T-helper 2 cell (primary cell): ENCODE measurements at places on chromosomes 1 and 21.

DNA sequence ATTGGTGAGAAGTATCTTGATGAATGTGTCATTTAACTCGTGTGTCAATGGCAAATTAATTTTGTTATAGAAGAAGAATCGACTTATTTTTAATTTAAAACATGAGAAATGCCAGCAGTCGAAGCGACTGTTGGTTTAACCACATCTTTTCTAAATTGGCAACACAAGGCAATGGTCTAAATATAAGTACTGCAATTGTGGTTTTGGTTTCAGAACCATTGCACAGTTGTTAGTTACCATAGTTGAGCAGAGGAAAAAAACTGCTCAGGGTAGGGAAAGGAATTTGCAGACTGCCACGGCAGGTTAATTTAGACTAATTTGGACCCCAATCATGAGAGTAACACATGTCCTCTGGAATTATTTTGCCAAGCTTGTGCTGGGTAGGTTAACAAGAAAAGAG lies 185.6 kb upstream of the RUNX1 start:
- no peak for DNase-seq

DNA sequence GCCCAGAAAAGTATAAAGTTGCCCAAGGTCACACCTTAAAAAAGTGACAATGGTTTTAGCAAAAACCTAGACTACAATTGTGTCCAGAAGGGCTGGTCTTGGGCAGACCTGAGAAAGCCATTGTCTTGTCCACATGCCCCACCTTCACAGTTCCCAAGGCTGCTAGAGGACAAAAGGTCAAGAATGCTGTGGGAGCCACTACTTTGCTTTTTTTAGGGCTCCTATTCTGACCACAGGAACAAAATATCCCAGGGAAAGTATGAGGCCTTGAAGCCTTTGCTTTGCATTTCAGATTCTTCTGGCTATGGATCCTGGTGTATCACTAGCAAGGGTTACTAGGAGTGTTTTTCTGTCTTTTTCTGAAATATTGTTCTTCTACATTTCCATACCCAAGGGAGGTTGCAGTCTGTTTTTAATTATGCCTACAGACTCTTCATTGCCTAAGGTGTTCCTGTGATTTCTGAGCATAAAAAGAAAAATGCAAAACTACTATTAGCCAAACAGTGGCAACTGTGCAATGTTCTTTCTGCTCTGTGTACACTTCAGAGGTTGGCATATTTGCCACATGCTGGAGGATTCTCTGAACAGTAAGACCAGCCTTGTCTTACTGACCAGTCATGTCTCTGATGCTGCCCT lies 10.7 kb downstream of the C1orf162 start:
- DNase-seq, result no peak

- no peak for DNase-seq
These were observed 2.1 kb downstream of the CLCC1 start for GRCh38 chr1:108961198-108961597.

GRCh38 chr1:207404849-207405525 lies 49.1 kb upstream of the CR2 start:
- no peak for DNase-seq

DNA sequence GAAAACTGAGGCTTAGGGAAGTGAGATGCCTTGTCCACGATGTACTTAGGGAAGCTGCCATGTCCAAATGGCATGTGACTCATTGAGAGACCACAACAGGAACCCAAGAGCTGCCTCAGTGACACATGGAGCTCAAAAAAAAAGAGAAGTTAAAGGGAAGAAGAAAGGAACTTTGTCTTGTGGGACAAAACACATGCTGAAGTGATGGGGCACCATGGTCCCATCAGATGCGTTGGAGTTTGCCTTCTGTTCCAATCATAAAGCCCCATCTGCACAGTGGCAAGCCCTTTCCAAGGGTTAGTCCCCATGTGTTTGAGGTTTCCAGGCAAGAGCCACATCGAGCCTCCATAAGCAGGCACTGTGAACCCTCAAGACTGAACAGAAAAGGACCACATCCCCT lies 8.0 kb downstream of the MED8 start:
- no peak for DNase-seq

DNA sequence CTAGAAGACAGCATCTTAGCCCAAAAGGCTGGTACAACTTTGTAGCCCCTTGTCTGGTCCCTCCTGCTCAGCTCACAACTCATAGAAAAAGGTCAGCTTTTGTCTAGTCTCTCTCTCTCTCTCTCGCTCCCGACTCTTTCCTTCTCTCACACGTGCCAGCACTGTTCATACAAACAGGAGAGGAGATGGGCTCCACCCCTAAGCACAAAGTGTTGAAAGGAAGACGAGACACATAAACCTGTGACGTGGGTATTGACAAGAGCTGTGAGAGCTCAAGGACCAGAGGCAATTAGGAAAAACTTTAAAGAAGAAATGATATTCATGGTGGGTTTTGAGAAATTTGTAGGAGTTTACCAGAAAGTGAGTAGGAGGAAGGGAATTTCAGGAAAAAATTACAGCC lies 23.6 kb upstream of the KCNC4 start:
- DNase-seq, result no peak

- DNase-seq, result no peak
These were observed 621.0 kb upstream of the CXADR start for GRCh38 chr21:16891821-16892220.

DNA sequence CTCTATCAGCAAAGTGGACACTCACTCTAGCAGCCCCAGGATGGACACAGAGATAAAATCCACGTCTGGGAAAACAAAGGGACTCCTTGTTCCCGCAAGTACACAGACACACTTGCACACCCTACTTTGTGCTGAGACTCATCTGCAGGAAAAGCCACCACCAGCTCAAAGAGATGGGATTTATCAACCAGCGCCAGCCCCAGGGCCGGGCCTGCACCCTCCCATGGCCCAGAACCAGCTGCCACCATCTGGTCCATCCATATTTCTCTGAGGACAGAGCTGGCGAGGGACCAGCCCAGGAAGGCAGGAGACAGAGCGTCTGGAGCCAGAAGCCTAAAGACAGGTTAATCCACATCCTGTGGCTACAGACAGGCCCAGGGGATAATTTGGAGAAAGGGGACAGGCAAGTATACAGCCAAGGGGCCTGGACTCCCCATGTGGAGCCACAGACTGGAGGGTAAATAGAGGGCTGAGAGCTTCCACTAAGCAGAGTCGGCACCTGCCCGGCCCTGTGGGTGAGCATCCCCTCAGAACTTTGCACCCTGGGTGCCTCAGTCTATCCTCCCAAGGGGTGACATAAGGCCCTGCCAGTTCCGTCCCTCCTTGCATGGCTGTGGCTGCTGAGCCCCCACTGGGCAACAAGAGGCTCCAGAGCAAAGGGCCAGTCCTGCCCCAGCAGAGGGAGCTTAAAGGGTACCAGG lies 233.9 kb downstream of the PTPRU start:
- no peak for DNase-seq

GRCh38 chr1:209565759-209566678 lies 17.5 kb upstream of the CAMK1G start:
- DNase-seq, result peak; percentile 4

GRCh38 chr1:157968946-157969345 lies 24.5 kb upstream of the KIRREL1 start:
- DNase-seq, result no peak

- no peak for DNase-seq
These were observed 72.9 kb downstream of the SETD4 start for GRCh38 chr21:35987475-35987874.

DNA sequence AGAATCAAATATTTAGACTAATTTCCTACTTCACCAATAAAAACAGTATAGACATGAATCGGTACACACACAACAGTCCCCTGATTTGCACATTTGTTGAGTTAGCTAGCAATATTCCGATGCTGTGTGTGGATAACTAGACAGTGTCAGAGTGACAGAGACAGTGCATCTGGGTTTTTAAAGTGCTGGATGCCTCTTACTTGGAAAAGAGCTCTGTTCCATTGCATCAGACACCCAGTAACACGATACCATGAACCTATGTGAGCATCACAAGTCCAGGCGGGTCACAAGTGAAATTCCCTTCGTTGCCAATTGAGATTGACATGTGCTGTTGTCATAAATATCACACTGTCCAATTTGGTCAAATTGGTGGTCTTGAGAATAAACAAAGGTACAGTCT lies 82.0 kb upstream of the ESRRG start:
- no peak for DNase-seq

DNA sequence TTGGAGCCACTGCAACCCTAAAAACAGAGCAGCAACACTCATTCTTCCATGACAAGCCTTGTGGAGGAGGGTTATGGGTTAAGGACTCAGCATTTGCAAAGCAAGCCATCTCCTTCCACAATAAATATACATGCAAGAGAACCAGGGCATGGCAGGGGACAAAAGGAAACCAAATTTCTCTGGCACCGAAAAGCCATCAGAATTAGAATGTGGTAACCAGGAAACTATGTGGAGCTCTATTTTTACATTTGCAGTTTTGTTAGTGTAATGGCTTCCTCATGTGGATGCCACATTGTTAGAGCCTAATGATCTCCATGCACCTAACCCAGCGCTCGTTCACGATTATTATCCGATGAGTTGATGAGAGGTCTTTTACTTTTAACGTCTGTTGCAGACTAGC lies 91.7 kb downstream of the NAV1 start:
- DNase-seq, result no peak

DNA sequence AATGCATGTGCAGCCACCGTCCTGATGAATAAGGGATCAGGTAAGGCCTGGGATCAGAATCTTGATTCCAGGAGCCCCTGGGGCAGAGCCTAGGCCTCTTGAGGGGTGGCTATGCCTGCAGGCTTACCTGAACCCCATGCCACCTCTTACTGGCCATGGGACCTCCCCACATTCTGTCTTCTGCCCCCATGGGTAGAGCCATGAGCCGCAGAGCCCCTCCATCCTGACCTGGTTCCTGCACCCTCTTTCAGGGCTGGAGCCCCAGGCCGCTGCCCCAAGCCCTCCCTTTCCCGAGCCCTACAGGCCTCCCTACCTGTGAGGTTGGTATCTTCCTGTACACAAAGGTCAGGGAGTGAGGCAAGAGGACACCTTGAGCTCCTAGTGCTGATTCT lies 120.8 kb downstream of the DMRTB1 start:
- DNase-seq, result no peak
